Right ventricle myocardium superior (tissue), 1 donor: ENCODE measurements at places on chromosomes 6 and 20.

DNA sequence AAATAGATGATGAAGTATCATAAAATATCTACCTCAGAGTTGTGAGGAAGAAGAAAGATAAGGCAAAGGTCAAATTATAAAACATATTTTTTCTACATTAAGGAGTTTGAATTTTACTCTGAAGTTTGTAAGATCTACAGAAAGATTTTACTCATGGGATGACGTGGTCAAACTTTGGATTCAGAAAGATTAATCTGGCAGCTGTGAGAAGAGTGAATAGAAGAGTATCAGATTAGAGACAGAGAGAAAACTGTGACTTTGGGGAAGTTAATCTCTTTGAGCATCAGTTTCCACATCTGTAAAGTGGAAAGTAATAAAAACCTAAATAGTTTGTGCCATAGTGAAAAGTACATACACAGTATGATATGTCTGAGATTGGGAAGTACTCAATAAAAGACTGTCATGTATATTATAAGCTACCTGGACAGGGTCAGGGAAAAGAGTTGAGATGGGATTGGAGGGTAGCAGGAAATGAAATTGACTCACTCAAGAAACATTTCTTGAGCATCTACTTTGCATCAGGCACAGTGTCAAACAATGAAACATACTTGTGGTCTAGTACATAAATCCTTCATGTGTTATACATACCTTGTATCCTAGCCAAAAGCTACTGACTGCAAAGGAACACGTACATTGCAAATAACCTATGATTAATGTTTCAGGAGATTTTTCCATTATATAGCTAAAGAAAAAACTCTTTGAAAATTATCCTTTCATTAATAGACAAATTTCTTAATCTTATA, 222.1 kb downstream of the TMEM200A start:
- no peak for DNase-seq

DNA sequence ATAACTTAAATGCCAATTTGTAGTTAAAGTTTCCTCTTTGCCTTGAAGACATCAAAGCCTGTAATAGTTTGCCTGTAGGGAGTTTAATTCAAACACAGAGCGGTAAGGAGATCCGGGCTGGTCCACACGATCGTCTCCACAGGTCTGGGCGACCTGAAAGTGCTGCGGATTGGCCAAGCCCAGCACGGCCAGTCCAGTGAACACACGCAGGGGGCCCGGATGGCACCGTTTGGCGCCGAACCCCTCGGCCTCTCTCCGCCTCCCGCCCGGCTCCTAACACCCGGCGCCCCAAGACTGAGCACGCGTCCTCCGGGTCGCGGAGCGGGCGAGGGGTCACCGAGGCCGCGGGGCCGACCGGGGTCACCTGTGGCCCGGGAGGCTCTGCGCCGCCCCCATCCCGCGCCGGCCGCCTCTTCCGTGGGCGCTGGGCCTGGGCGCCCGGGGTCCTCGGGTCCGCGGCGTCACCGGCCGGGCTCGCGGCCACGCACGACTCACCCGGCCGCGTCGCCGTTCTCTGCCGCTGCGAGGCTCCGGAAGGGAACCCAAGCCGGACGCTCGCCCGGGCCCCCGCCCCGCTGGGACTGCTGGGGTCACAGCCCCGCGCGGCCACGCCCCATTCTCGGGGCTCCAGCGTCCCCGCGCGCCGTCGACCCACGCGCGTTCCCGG, 481 bp downstream of the SERPINB6 start:
- DNase-seq, result peak; percentile 90

- no peak for DNase-seq
These were observed 53.7 kb upstream of the MPC1 start for GRCh38 chr6:166436195-166437139.

DNA sequence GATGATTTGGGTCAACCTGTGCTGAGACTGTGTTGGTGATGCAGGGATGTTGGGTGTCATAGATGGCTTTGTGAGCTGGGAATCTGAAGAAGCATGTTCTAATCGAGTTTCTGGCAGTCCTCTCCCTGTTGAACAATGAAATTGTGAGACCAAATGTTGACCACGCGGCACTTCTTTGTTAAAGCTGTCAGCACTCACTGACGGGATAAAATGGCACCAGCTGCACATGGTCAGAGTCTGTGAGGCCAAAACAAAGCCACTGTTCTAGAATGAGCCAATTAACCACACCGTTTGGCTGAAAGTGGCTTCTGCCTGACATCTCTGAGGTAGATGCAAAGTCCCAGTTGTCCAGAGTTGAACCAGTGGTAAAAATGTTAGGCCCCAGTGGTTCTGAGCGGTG, 562.2 kb downstream of the KIF16B start:
- no peak for DNase-seq

DNA sequence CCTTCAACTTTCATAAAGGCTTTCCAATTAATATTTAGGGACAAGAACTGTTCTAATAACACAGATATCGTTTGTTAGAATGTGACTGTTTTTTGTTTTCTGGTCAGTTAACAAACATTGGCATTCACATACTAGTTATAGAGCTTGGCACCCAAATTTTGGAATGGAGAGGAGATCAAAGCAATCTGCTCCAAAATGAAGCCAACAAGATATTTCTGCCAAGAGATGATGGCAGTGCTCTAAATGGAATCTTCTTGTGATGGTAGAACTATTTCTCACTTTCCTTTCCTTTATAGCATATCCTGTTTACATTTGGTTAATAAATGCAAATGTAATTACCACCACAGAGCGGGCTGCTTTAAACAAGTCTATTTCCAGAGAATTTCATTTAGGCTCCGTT, 208.3 kb upstream of the RIMS1 start:
- DNase-seq, result no peak

- DNase-seq, result no peak
These were observed 43.9 kb downstream of the FILIP1 start for GRCh38 chr6:75449630-75450206.

GRCh38 chr6:149899926-149900619, 2.2 kb upstream of the RAET1E start:
- DNase-seq, result no peak

- DNase-seq, result peak; percentile 68
These were observed 22.0 kb upstream of the QKI start for GRCh38 chr6:163392533-163392932.

- no peak for DNase-seq
These were observed 43.2 kb downstream of the PREP start for GRCh38 chr6:105359419-105360370.

- no peak for DNase-seq
These were observed 11.5 kb downstream of the TPD52L2 start for GRCh38 chr20:63876489-63877036.

GRCh38 chr6:95352064-95352795, 225.1 kb upstream of the MANEA start:
- no peak for DNase-seq

- DNase-seq, result no peak
These were observed 58.6 kb downstream of the JARID2 start for GRCh38 chr6:15304337-15305042.
